ENCODE measurements at places on chromosomes 1 and 21.

- no peak for DNase-seq
Measured at GRCh38 chr1:113903501-113904292, 902 bp downstream of the AP4B1 start.

DNA sequence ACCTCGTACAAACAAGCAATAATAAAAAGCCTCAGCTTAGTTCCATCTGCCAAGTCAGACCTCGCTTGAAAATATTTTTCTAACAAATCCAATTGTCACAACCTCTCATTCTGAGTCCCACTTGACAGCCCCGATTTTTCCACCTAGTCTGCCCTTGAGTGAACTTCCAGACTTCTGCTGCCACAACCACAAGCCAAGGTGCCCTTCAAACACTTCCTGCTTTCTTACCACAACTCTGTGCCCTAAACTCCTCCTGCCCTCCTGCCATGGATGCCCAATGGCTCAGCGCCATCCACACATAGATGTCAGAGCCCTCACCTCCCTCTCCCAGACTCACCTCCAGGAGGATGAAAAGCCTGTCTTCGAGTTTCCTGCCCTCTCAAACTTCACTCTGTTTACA, 3.9 kb downstream of the TMPRSS2 start:
- no peak for DNase-seq

GRCh38 chr1:219281831-219282230, 108.2 kb downstream of the LYPLAL1 start:
- DNase-seq = no peak

- DNase-seq = no peak
Measured at GRCh38 chr21:16978309-16978895, 534.4 kb upstream of the CXADR start.

Measured in inflammatory macrophage (primary cell).